ENCODE measurements at places on chromosomes 3 and 15.

DNA sequence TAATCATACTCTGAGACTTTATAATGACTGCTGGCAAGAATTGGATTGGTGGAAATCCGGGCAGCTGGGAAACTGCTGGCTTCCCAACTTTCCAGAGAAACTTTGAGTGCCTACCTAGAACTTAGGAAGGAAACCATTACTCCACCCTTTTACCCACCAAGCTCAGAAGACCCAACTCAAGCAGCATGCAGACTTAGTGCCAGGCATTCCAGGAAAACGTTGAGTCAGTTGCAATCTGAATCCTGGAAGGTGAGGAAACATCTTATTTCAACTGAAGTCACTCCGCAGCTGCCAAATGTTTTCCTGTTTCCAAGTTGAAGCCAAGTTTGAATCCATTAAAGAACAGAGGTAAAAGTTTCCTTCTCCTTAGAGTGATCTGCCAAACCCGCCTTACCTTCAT is 126.5 kb downstream of the ZNF385D start:
- peak; percentile 3 for DNase-seq

DNA sequence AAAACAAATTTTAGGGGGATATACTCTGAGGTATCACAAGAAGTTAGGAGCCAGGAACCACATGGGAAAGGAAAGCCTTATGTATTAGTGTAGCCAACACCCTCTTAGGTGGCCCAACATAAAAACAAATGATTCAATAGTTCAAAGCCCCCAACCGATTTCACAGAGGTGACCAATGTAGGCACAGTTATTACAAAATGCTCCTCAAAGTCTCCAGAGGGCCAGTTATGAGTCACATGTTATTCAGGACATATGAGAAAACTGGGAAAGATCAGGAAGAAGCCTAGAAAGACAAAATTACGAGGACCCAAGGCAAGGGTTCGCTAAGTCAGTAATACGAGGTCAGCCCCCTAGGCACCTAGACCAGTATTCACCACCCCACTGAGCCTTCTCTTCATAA is 29.9 kb upstream of the FBN1 start:
- peak; percentile 67 for DNase-seq

DNA sequence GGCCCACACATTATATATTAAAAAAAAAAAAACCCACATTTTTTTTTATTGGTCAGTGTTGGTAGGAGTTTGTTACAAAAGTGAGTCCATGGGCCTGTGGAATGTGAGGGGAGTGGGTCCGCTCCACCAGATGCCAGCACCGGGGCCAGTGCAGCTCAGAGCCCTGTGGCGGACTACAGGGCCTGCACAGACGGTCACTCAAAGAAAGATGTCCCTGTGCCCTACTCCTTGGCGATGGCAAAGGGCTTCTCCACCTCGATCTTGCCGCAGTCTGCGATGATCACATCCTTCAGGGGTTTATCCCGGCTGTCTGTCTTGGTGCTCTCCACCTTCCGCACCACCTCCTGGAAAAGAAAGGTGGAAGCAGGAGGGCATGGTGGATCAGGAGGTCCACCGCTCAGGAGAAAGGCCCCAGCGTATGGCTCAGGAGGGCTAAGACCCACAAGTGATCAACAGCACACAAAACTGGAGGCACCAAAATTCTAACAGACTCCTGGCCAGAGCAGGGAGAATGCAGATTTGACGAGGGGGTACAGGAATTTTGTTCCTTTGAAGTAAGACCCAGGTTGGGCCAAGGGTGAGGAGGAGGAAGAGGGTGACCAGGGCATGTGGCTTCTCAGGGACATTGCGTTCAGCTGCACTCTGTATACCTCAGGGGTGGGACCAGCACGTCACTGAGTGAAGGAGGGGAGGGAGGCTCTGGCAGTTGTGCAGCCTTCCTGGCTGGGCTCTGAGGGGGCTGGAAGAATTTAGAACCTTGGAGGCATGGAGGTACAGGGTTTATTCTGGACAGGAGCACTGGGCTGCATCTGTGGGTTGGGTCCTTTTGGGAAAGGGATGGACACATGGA is 4.5 kb downstream of the SNX22 start:
- no peak for DNase-seq

- peak; percentile 79 for DNase-seq
Measured at GRCh38 chr15:38479266-38479665, 25.3 kb downstream of the FAM98B start.

DNA sequence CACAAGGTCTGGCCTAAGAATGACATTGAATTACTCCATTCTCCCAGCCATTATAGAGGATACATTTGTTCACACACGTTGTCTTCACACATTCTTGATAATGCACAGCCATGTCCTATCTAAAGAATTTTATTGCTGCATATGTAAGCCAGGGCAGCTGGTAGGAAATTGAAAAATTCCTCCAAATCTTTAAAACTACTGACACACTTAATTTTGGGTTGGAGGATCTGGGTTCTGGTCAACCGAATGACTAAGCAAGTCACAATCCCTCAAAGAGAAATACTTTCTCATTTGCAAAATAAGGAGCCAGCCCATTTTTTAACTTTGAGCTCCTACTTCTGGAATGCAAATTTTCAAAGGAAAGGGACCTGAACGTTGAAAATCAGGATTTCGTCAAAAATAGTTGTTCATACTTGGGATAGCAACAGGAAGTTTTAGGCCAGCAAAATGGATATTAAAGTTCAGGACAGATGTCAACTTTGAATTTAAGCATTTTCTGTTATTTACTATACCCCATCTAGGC is 638.3 kb downstream of the NTRK3 start:
- DNase-seq, result peak; percentile 15

- DNase-seq, result no peak
Measured at GRCh38 chr3:195172896-195173295, 98.1 kb downstream of the XXYLT1 start.

DNA sequence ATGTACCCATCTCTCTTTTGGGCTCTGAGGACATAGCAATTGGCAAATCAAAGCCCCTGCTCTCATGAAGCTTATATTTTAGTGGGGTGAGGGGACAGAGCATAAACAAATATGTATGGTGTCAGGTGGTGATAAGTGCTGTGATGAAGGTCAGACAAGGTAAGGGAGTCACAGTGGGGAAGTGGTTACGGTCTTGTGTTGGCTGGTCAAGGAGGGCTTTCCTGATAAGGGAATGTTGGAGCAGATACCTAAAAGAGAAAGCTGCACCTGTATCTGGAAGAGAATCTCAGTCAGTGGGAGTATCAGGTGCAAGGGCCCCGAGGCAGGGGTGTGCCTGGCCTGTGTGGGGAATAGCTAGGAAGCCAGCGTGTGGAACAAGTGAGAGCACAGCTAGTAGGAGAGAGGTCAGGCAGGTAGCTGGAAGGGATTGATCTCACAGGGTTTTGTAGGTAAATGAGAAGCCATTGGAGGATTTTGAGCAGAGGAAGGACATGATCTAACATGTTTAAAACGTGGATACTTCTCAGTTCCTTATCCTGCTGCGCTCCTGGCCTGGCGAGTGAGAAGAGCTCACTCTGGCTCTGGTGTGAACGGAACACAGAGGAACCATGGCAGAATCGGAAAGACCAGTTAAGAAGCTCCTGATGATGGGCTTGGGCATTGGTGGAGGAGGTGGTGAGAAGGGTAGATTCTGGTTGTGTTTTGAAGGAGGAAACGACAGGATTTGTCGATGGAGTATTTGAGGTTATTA is 35.5 kb downstream of the MRAS start:
- DNase-seq, result no peak
